ENCODE measurements at places on chromosomes 2 and 18.

GRCh38 chr18:72360634-72361033 lies 183.5 kb downstream of the CBLN2 start:
- no peak for DNase-seq

DNA sequence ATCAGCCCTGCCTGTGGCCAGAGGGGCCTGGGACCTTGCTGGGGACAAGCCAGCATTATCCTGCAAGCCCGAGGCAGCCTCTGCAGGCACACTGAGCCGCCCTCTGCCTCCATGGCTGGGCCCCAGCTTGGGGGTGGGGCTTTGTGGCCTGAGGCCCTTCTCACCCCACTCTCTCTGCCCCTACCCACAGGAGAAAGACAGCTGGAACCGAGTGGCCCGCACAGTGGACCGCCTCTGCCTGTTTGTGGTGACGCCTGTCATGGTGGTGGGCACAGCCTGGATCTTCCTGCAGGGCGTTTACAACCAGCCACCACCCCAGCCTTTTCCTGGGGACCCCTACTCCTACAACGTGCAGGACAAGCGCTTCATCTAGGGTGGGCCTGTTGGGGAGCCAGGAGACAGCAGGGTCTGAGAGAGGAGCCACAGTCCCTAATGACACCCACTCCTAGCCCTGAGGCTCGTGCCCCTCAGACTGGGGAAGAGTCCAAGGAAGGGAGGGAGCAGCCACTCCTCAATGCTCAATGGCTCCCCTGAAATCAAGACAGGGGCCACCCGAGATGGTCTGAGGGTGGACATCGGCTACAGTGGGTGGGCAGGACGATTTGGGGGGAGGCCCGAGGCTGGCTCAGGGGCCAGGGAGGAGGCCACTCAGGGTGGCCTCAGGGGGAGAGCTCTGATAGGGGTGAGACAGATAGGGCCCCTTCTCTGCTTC lies 4.4 kb upstream of the CHRNG start:
- DNase-seq = no peak

DNA sequence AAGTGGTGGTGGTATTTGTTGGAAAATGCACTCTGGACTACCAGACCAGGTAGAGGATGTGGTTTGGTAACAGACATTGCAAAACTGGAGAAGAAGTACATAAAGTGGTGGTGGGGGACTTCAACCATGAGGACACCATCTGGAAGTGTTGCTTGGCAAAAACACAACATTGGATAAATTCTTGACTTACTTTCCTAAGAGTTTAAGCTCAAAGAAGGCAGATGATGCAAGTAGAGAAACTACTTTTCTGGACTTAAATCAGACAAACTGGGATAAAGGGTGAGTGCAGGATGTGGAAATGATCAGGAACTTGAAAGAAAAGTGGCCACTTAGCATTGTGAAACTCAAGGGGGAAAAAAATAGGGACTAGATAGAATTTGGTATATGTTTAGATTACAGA lies 487.4 kb downstream of the ZEB2 start:
- DNase-seq = no peak

GRCh38 chr18:48031641-48032040 lies 101.2 kb upstream of the SMAD2 start:
- DNase-seq = no peak

DNA sequence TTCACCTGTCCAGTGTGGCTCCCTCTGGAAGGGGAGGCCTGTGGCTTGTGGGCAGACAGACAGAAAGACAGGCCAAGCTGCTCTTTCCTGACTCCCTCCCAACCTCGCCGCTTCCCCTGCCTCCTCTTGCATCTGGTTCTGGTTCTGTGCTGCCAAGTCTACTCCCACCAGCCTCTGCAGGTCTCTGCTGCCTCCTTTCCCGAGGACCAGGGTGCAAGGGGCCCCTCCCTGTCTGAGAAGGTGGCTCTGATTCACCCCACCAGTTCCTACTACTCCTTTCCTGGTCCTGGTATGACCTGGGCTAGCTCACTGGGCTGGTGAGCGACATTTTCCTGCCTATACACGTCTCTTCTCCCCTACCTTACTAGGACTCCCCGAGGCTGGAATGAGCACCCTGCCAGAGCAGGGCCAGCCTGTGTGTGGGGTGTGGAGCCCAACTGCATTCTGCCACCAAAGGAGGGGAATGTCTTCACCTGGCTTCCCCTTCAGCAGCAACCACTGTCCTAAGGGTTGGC lies 238.5 kb downstream of the CELF4 start:
- no peak for DNase-seq

GRCh38 chr18:59325965-59326364 lies 7.5 kb upstream of the CPLX4 start:
- no peak for DNase-seq

GRCh38 chr2:216306868-216307267 lies 65.4 kb downstream of the MARCHF4 start:
- DNase-seq = no peak

DNA sequence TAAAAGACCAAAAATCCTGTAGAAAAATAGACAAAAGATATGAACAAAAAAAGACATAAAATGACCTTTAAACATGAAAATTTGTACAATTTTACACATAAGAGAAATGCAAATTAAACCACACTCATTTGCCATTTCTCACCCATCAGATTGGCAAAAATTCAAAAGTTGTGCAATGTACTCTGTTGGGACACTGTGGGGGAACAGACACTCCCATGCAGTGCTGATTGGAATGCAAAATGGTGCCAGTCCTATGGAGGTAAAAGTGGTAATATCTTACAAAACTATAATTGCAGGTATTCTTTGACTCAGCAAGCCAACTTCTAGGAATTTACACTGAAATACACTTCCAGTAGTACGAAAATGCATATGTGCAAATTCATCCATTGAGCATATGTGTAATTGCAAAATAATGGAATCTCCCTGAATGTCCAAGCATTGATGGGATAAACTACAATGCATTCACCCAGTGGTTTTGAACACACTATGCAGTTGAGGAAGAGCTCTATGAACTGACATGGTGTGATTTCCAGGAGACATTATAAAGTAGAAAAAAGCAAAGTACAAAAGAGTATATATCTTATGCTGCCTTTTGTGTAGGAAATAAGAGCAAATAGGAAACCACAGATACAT lies 201.8 kb upstream of the ZNF521 start:
- DNase-seq = no peak

- DNase-seq = peak; percentile 5
These were observed 338.7 kb downstream of the CPS1 start for GRCh38 chr2:210895132-210895531.

DNA sequence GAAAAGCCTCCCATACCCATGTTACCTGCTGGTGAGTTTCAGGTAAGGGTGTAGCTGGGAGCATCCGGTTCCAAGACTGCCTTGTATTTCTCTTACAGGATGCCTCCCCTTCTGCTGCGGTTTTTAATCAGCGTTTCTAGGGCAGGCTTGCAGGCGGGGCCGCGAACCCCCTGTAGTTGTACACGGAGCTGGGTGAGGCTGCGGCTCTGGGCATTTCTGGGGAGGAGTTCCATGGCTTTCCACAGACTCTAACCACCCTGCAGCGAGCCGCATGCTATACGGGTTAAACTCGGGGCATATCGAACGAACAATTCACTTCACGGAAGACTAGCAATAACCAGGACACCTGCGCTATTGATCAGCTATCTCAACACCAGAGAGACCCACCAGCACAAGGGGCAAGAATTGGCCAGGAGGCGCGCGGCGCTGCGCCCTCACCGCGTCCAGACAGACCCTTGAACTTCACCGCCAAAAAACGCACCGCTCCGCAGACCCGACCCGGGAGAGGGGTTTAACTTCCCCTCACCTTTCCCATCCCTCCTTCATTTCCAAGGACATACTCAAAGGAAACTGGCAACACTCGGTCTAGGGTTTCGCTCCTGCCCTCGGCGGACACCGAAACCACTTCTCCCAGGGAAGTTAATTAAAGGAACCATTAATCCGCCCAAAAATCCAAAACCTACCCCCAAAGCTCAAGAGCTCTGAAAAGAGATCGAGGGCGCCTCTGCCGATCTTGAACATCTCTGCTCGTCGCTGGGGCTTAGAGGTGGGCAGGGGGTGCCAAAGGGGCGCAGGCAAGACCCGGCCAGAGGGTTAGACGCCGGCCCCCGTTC lies 909 bp downstream of the TGFA start:
- DNase-seq = no peak

DNA sequence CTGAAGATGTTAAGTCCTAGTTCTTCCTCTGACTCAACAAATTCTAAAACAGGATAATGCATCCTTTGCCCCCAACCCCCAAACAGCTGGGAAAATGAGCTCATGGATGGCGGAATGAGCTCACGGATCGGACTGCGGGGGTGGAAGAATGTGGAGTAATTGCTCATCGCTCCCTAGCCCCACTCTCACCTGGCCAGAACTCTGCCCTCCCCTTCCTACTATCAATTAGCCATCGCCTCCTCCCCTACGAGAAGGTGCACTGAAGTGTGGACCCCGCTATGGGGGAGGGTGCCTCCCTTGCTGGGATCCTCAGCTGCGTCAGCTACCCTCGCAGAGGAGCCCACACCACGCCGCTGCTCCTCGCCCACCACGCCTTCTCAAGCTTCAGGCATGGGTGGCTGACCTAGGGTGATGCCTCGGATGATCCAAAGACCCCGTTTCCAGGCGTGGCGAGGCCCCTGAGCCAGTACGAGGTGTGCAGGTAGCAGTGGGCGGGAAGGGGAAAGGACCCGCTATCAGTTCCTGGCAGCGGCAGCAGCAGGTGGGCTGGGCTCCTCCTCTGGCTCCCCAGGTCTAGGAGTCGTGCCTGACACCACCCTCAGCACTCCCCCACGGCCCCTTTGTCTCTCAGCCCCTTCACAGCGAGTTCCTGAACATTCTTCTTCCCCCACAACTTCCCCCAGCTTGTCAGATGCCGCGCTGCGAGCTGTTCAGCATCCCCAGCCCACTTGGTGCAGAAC lies 82.1 kb upstream of the POMC start:
- peak; percentile 48 for DNase-seq

- no peak for DNase-seq
These were observed 6.6 kb downstream of the GTF3C3 start for GRCh38 chr2:196792865-196793264.

DNA sequence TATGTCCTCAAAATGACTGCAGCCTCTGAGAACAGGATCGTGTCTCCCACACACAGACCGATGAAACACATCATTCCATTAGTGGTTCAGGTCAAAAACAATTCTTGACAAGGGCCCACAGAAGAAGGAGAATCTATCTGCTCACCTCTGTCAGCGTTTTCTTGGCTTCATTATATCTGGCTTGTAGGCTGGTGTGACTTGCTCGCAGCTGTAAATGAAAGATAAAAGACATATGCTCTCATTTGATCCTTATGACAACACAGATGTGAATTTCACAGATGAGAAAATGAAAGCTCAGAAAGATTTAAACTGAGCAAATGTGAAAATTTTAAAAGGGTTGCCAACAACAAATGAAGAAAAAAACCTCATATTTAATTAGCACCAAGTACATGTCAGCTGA lies 61.6 kb downstream of the CCDC93 start:
- DNase-seq = no peak

DNA sequence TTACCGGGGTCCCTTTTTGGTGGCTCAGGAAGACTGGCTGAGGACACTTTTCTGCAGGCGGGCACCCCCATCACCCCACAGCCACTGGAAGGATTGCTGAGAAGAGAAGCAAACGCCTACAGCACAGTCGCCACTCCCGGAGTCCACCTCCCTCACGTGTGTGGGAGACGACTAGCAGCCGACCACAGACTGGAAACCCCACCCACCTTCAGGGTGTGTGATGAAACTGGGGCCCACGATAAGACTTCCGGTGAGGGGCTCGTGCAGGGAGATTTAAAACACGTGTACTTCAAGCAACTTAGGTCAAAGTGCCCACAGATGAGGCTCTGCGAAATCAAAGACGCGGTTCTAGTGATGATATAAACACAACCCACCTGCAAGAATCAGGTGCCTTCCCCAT lies 26.3 kb downstream of the MBP start:
- DNase-seq = peak; percentile 70

GRCh38 chr2:9071032-9071431 lies 67.5 kb upstream of the MBOAT2 start:
- no peak for DNase-seq

DNA sequence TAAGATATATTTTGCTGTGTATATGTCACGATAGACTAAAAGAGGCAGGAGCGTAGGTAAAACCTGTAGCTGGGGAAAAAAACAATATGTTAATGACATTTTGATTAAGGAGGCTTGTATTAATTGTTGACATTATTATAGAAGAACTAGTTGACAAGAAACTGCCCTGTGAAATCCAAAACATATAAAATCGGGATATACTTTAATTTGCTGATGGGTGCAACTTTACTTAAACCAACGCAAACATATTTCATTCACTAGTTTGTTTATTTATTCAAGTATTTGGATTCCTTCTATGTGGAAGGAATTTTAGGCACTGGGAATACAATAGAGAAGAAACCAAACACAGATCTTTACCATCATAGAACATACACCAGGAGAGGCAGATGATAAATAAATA lies 8.0 kb downstream of the WDR7 start:
- DNase-seq = no peak

GRCh38 chr2:240604291-240604938 lies 17.9 kb downstream of the CAPN10 start:
- DNase-seq = peak; percentile 78

GRCh38 chr2:105426626-105427292 lies 27.9 kb upstream of the FHL2 start:
- DNase-seq = no peak

DNA sequence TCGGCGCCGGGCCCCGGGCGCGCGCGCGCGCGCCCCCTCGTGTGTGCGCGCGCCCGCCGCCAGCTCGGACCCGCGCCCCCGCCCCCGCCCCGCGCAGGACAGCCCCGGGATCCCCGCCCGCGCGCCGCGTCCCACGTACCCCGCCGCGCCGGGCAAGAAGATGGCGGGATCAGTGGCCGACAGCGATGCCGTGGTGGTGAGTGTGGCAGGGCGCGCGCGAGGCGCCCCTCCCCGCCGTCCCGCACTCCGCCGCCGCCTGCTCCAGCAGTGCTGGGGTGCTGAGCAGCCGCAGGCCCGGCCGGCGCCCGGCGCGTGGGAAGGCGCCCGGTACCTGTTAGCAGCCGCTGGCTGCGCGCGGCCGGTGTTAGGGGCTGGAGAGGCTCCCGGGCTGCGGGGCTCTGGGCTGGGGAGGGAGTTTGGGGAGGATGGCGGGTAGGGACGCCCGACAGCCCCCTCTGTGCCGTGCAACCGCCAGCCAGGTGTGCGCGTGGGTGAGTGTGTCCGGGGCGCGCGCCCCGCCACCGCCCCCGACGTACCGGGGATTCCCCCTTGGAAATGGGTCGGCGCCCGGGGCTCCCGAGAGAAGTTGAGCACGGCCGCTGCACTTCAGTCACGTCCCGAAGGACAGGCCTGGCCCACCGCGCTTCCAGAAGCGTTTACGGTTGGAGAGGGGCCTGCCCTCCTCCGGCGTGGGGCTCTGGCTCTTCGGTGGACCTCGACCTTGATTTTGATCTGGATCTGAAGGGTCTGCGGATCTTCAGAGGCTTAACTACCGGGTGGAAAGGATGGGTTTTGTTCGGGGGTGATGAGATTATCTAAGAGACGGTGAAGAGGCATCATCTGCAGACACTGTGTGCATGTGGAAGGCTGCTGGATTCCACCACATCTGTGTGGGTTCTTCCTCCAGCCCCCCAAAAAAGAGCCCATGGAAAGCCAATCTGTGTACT lies 697 bp downstream of the LGALSL start:
- DNase-seq = peak; percentile 56

GRCh38 chr2:1864301-1864980 lies 120.1 kb upstream of the PXDN start:
- no peak for DNase-seq

GRCh38 chr2:25454824-25455611 lies 113.3 kb upstream of the DNMT3A start:
- no peak for DNase-seq

Measured in cardiac muscle cell (in vitro differentiated cells and primary cell).